CD8-positive, alpha-beta memory T cell (primary cell): ENCODE measurements at places on chromosomes 12 and 14.

DNA sequence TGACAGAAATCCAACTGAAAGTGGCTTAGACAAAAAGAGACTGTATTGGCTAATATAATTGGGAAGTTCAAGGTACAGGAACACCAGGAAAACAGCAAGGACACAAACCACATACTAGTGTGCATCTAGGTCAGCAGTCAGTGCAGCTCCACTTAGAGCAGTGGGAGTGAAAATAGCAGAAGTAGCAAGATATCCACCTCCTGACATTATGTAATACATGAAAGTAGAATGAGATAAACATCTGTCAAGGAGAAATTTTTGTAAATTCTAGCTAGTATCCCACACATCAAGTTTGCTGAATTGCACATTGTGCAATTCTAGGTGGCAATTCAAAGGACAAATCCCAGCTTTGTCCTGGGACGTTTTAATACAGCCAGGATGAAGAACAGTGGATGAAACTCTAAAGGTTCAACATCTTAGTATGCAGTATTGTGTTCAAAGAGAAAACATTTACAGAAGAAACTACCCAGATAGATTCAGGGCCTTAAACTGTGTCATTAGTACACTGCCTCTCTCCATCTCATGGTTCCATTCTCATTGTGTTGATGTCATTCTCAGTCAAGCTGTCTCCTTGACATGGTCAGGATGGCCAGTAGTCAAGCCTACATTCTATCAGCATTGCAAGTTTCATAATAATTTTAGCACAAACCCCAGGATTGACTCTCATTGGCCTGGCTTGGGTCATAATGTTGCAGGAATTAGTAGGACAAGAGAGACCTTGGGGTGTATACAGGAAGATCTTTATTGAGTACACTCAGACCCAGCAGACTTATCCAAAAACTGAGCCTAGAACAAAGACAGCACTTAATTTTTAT lies 56.8 kb downstream of the SDR9C7 start:
- no peak for DNase-seq
- no peaks in the 10 kb centered on the region for H3K27me3 ChIP-seq
- H3K4me3 ChIP-seq, result no peak overlapping the region

DNA sequence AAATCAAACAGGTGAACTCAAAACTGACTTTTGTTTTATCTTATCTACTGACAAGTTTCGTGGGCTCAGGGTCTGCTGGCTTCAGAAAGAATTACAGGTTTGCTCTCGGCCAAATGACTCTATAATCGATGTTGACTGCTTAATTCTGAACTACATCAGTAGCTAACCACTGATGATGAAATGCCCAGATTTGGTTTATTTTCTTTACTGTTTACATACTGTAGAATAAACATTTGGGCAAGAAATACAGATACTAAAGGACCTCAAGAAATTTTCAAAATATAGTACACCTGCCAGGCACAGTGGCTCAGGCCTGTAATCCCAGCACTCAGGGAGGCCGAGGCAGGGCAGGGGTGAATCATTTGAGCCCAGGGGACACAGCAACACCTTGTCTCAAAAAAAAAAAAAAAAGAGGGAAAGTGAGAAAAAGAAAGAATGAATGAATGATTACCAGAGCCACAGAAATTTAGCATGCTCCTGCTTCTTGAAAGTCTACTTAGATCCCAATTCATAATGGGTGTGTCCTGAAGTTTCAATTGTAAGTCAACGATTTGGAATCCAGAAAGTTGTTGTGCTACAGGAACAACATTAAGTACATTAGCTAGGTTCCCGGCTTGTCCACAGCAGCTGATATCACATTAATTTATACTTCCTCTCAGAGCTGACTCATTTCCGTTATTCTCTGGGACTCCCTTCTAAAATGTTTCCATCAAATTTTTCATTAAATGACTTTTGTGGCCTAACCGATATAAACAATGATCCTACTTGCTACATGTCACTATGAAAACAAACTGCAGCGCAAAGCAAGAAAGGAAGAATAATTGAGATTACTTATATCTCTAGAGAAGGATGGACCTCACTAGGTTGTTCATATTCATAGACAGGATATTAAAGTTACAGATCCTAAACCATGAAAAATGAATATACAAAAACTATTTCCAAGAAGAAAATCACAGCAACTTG lies 134.3 kb downstream of the MED13L start:
- no peaks in the 10 kb centered on the region for H3K27me3 ChIP-seq
- no peak for DNase-seq
- H3K4me1 ChIP-seq, result peaks cover 26% of the 10 kb centered on the region
- no peak overlapping the region for H3K4me3 ChIP-seq

- peaks cover 4% of the 10 kb centered on the region for H3K36me3 ChIP-seq
- DNase-seq, result no peak
- H3K27ac ChIP-seq, result peak overlapping the region; percentile 57
- peaks cover 22% of the 10 kb centered on the region for H3K4me1 ChIP-seq
- H3K27me3 ChIP-seq, result no peaks in the 10 kb centered on the region
These were observed 778 bp downstream of the SLC8B1 start for GRCh38 chr12:113333877-113334785.

DNA sequence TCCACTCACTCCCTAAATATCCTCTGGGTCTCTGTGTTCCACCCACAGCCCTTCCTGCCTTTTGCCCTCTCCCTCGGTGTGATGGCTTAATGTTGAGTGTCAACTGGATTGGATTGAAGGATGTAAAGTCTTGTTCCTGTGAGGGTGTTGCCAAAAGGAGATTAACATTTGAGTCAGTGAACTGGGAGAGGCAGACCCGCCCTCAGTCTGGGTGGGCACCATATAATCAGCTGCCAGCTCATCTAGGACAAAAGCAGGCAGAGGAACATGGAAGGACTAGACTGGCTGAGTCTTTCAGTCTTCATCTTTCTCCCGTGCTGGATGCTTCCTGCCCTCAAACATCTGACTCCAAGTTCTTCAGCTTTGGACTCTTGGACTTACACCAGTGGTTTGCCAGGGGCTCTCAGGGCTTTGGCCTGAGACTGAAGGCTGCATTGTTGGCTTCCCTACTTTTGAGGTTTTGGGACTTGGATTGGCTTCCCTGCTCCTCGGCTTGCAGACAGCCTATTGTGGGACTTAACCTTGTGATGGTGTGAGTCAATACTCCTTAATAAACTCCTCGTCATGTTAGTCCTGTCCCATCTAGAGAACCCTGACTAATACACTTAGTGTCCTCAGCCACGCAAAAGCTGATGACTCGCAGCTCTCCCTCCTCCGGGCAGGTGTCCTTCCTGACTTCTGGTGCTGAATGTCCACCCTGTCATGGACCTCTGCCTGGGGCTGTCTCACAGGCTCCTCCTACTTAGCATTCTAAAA lies 5.9 kb downstream of the DGLUCY start:
- no peak overlapping the region for H3K27ac ChIP-seq
- H3K27me3 ChIP-seq, result no peaks in the 10 kb centered on the region
- no peaks in the 10 kb centered on the region for H3K36me3 ChIP-seq
- H3K4me1 ChIP-seq, result peaks cover 54% of the 10 kb centered on the region

GRCh38 chr14:99156814-99157213 lies 115.2 kb downstream of the BCL11B start:
- no peak for DNase-seq
- H3K27me3 ChIP-seq, result no peaks in the 10 kb centered on the region
- H3K4me3 ChIP-seq, result no peak overlapping the region
- H3K27ac ChIP-seq, result no peak overlapping the region
- no peaks in the 10 kb centered on the region for H3K36me3 ChIP-seq

DNA sequence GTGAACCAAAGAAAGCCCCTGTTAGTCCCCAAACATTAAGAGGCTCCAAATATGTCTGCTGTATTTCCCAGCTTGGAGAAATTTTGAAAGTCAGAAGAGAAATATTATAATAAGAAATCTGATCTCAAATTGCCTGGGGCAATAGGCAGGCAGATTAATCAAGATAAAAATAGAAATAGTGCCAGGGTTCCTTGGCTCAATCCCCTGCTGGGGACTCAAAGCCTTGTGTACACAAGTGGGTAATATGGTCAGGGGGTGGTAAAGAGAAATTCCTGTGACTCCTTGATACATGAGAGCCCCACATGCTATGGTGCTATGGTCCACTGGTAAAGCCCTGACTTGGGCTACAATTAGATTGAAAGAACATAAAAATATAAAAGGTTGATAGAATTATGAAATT lies 41.3 kb upstream of the ARID2 start:
- DNase-seq, result no peak
- H3K4me3 ChIP-seq, result no peak overlapping the region
- H3K36me3 ChIP-seq, result no peaks in the 10 kb centered on the region
- H3K27me3 ChIP-seq, result no peaks in the 10 kb centered on the region
- H3K27ac ChIP-seq, result no peak overlapping the region

- no peaks in the 10 kb centered on the region for H3K4me1 ChIP-seq
- no peaks in the 10 kb centered on the region for H3K27me3 ChIP-seq
These were observed 159.4 kb downstream of the SPTSSA start for GRCh38 chr14:34302654-34303053.

DNA sequence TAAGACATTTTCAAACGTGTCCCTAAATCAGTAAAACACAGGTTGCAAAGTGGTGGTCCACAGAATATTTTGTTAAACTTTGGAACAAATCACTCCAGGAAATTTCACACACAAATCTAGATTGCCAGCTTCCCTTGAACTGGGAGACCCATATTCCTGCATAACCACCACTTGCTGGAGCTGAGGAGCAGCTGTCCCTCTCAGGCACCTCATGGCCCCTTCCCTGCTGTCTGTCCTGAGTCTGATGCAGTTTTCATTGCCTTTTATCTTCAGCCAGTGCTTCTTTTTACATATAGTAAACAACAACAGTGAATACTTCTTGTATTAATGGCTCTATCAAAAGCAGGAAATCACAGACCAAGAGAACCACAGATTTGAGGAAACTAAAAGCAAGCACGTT lies 289.3 kb downstream of the MED13L start:
- no peak overlapping the region for H3K4me3 ChIP-seq
- no peak for DNase-seq
- no peak overlapping the region for H3K27ac ChIP-seq
- no peaks in the 10 kb centered on the region for H3K27me3 ChIP-seq
- peaks cover 21% of the 10 kb centered on the region for H3K36me3 ChIP-seq
- H3K4me1 ChIP-seq, result no peaks in the 10 kb centered on the region

DNA sequence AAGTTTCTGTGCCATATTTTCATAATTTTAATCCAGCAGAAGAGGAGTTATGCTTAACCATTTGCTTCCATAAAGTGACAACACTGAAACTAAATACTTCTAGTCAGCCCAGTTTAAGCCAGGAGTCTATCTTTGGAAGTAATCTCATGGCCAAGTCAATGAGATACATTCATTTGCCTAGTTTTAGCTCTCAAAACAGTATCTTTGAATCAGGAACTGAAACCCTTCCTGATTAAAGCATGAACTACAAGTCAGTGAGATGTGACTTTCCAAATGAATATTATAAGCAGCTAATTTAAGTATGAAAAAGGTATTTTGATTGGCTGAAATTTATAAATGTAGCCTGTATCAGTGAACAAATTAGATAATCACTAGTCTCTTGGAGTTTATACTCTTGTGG lies 491.5 kb downstream of the SLC6A15 start:
- DNase-seq, result no peak
- no peak overlapping the region for H3K4me3 ChIP-seq
- H3K4me1 ChIP-seq, result no peaks in the 10 kb centered on the region
- no peak overlapping the region for H3K27ac ChIP-seq
- no peaks in the 10 kb centered on the region for H3K27me3 ChIP-seq

- no peaks in the 10 kb centered on the region for H3K4me1 ChIP-seq
- H3K4me3 ChIP-seq, result no peak overlapping the region
- no peak for DNase-seq
- no peak overlapping the region for H3K27ac ChIP-seq
- no peaks in the 10 kb centered on the region for H3K27me3 ChIP-seq
These were observed 37.1 kb downstream of the LRRK2 start for GRCh38 chr12:40261937-40262336.

- H3K4me1 ChIP-seq, result peaks cover 37% of the 10 kb centered on the region
- H3K36me3 ChIP-seq, result no peaks in the 10 kb centered on the region
- no peak overlapping the region for H3K27ac ChIP-seq
- H3K27me3 ChIP-seq, result no peaks in the 10 kb centered on the region
These were observed 27.4 kb downstream of the PCNX1 start for GRCh38 chr14:70934502-70935134.

DNA sequence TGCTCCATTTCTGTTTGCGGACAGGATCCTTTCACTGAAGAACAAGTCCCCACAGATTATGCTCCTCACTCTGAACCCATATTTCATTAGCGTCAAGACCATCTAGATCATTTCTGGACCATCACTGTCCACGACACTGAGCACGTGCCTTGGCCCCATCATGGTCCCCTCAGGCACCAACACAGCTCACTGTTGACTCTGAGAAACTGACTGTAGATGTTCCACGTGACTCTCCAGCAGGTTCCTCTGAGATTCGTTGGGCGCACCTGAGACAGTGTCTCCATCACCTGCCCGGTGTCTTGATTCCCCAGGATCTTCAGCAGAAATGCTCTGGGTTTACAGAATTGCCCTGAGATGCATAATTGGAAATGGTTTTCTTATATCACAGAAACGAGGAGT lies 985.4 kb downstream of the TMEM121 start:
- DNase-seq, result no peak
- H3K27ac ChIP-seq, result peak overlapping the region; percentile 48
- no peaks in the 10 kb centered on the region for H3K36me3 ChIP-seq

DNA sequence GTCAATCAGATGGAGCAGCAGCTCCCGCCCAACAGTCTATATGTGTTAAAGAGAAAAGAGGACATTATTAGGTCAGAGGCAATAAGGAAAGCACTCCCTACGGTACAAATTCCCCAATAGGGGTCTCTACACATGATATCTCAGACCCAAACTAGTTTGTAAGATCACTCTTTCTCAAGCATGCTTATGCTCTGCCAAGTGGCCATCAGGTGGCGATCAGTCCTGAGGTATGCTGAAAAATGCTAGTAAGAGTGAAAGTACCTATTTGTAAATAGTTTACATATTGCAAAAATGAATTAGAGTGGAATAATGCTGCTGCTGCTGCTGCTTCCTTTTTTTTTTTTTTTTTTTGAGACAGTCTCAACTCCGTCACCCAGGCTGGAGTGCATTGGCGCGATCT lies 61.0 kb downstream of the CPM start:
- no peak for DNase-seq
- no peaks in the 10 kb centered on the region for H3K36me3 ChIP-seq
- no peak overlapping the region for H3K4me3 ChIP-seq
- no peaks in the 10 kb centered on the region for H3K4me1 ChIP-seq

GRCh38 chr14:68214431-68214830 lies 394.9 kb downstream of the RAD51B start:
- no peak overlapping the region for H3K4me3 ChIP-seq
- no peaks in the 10 kb centered on the region for H3K27me3 ChIP-seq
- no peak overlapping the region for H3K27ac ChIP-seq
- H3K36me3 ChIP-seq, result no peaks in the 10 kb centered on the region

DNA sequence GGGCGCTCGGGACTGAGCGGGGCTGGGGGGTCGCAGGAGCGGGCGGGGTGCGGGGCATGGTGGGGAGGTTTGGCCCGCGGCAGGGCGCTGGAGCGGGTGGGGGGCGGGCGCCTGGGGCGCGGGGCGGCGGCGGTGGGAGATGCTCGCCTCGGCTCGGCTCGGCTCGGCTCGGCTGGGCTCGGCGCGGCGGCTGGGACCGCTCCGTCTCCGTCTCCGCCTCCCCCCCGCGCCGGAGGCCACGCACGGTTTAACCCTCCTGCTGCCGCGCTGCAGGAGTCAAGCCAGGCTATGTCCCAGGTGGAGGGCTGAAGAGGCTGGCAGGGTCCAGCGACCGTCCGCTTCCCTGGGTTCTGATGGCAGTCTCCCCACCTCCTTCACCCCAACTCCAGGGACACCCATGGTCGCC lies at the start of gene PIANP:
PIANP (minus strand) TSS at position 170 of the 406 bp plus-strand sequence. CDS start 2,754 bp downstream, outside the sequence.
- peaks cover 5% of the 10 kb centered on the region for H3K4me1 ChIP-seq
- peaks cover 26% of the 10 kb centered on the region for H3K27me3 ChIP-seq
- H3K36me3 ChIP-seq, result no peaks in the 10 kb centered on the region
- peak; percentile 67 for DNase-seq

- no peaks in the 10 kb centered on the region for H3K4me1 ChIP-seq
- DNase-seq, result no peak
- no peaks in the 10 kb centered on the region for H3K36me3 ChIP-seq
- no peaks in the 10 kb centered on the region for H3K27me3 ChIP-seq
- H3K27ac ChIP-seq, result no peak overlapping the region
- no peak overlapping the region for H3K4me3 ChIP-seq
These were observed 93.8 kb downstream of the PTPRB start for GRCh38 chr12:70543444-70543843.
